ENCODE measurements at places on chromosomes 2 and 18.

DNA sequence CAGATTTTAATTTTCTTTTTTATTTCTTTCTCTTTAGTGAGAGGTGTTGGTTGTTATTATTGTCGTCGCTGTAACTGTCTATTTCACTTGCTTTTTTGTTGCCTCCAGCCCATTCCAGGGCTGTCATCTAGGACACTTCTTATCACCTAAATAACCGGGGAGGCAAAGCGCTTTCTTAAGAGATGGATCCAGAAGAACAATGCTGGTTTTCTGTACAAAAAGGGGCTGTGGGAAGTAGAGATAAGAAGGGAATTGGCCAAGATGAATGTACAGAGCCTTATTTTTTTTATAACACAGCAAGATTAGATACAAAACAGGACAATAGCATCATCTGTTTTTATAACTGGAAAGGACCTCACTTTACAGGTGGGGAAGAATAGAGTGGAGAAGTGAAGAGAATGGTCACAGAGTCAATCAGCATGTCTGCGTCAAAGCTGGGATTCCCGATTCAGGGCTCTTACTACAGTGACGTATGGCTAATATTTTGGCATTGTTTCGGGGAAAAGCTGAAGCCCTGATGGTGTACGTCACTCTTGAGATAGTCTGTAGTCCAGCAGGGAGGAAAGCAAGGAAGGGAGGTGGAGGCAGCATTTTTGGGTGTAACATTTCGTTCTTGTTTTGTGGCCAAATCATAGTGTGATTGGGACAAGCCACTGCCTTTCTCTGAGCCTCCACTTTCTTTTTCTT lies 23.2 kb downstream of the IL1B start:
- DNase-seq: no peak

- no peak for DNase-seq
Observed at GRCh38 chr2:233225230-233226068, 26.0 kb upstream of the ATG16L1 start.

- DNase-seq: no peak
Observed at GRCh38 chr2:230153390-230153976, 66.3 kb downstream of the SP110 start.

DNA sequence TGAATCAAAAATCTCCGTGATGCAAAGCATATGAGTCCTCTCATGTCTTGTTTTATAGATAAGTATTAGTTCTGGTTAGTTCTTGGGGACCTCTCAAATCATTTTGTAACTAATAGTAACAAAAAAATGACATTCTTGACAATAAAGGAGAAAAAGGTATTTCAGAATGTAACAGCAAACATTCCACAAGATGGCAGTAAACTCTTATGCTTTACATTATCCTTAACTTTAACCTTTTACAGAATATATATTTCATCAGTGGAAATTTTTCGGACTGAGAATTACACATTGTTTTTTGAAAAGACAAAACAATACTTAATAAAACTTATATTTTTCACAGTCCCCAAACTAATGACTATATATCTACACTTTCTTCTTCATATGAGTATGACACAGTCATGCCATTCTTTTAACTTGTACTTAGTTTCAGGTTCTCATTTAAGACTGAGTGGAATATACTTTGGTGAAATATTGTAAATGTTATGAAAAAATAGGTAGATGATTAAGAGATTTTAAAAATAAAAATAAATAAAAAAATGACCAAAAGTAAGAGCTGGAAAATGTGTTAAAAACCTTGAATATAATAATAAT lies 142.9 kb upstream of the NXPH2 start:
- no peak for DNase-seq

DNA sequence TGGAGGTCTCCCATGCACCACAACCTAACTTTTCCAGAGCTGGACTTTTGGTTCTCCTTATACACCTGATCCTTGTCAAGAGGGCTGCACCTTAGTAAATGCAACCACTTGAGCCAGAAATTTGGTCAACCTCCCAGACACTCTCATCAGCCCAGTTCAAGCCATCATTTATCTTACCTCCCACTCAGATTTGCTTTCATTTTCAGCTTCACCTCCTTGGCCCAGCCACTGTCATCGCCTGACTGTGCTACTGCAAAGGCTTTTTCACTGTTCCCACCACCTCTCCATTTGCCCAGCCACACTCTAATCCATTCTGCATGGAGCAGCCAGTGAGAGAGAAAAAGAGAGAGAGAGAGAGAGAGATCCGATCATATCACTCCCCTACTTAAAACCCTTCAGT lies 112.4 kb upstream of the DDX18 start:
- no peak for DNase-seq

- DNase-seq: peak; percentile 39
Observed at GRCh38 chr2:110101280-110101844, 14.3 kb downstream of the MALL start.

DNA sequence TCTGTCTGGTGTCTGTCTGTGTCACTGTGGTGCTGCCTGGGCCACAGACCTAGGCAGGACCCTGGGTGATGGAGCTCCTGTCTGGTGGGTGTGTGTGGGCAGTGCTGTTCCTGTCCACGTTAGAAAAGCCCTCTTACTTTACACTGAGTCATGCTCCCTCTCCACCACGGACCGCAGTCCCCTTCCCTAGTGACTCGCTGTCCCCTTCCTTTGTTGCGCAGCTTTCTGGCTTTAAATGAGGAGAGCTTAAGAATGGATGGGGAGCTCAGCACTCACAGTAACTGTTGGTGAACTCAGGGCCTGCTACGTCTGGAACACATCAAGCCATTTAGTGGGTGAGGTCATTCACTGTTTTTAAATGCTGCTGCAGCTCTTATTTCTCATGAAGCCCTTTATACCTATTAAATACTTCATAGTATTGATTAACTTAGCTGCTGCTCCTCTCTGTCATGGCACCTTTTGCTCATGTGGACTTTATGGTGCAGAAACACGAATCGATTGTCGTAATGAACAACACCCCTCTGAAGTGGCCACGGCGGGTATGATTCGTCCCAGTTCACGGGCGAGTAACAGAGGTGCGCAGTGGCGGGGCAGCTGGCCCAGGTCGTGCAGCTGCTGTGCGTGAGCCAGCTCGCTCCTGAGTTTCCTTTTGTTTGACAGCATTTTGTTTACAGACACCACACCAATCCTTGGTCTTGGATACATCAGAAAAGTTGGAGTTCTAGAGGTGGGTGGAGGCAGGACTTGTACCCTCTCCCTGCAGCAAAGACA lies 100.4 kb downstream of the LDLRAD4 start:
- no peak for DNase-seq

GRCh38 chr2:197677483-197677882 lies 2.1 kb upstream of the RFTN2 start:
- DNase-seq: no peak

GRCh38 chr18:54712758-54713157 lies 115.5 kb upstream of the RAB27B start:
- no peak for DNase-seq

GRCh38 chr2:121682396-121683298 lies 33.4 kb upstream of the CLASP1 start:
- DNase-seq: no peak

DNA sequence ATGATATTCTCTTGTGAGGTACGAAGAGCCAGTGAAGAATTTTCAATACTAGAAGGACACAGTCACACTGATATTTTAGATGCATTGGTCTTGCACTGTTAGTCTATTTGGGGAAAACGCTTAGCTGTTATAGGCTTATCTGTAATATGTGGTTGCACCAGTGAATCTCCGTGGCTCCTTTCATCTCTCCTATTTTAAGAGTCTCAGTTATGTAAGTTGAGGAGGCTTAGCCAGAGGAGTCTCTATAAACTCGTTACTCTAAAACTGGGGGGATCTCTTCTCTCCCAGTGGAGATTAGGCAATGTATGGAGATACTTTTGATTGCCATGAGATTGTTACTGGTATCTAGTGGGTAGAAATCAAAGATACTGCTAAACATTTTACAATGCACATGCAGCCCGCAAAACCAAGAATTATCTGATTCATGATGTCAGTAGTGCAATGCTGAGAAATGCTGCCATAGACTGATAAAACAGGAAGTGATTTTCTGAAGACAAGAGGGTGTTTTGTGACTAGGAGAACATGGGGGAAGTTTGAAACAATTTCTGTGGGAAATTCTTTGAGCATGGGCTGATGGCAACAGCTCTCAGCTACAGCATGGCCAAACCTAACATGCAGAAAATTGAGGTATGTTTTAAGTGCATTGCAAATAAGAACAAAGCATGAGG lies 339.1 kb downstream of the SOX11 start:
- no peak for DNase-seq

- DNase-seq: no peak
Observed at GRCh38 chr2:97760480-97761049, 47.2 kb downstream of the ZAP70 start.

GRCh38 chr2:235149240-235149659 lies 197.4 kb downstream of the SH3BP4 start:
- no peak for DNase-seq

DNA sequence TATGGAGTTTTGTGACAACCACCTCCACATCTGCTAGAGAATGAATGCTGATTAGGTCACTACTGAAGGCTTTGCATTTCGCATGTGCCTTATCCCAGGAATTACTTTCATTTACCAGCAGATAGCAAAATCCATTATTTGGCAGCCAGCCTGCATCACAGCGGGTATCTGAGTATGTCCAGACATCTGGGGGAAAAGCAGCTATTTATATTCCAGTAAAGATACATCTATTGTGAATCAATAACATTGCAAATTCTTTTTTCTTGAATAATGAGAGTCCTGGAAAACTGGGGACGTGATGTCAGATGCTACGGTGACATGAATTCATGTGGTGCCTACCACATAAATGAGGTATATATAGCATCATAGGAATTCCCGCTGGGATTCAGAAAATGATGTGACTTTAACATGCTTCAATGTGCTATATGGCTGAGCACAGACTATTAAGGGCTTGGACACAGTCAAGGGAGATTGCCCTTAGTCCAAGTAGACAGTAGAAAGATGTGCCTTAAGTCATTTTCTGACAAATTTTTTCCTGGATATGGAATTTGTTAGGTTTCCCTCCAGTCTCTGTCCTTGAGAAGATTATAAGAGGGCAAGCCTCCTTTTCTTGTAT lies 84.2 kb upstream of the CD302 start:
- no peak for DNase-seq

DNA sequence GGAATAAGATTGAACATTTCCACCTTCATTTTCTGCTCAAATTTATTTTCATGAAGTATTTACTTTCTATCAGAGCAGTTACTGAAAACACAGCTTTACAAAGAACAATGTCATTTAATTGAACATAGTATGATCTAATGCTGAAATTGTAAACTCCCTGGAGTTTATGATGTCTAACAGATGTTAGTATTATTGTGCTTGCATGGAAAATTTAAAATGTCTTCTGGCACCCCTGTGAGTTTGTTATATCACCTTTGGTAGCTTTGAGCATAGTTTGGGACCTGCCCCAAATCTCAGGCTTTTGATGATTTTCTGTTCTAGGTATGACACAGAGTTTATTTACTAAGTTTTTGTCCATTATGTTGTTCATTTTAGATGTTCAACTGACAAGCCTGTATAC lies 28.1 kb downstream of the FAM171B start:
- DNase-seq: no peak

DNA sequence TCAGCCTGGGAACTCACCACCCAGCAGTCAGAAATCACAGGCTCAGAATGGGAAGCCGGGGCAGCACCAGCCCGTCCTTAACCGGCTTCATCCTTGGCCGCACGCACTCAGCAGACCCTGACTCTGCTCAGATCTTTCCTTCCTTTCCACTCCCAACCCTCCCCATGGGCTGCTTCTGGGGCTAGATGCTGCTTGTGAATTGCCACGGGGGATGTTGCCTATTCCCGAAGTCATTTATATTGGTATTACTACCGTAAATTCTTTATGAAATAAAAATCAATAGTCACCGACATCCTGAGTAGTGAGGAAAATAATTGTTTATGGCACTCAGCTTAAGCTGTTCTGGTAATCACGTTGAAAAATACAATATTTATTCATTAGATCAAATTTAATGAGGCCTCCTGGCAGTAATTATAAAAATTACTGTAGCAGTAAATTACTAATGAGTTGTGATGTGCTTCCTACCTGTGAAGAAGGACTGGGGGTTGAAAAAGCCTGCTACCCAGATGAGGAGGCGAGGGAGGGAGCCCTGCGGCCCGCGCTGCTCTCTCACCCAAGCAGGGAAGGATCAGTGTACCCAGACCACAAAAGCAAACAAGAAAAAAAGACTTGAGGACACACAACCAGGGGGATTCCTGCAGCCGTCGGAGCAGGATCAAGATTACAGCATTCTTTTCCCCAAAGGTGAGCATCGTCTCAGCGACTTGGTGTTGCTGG lies 31.5 kb downstream of the CDCA7 start:
- no peak for DNase-seq

DNA sequence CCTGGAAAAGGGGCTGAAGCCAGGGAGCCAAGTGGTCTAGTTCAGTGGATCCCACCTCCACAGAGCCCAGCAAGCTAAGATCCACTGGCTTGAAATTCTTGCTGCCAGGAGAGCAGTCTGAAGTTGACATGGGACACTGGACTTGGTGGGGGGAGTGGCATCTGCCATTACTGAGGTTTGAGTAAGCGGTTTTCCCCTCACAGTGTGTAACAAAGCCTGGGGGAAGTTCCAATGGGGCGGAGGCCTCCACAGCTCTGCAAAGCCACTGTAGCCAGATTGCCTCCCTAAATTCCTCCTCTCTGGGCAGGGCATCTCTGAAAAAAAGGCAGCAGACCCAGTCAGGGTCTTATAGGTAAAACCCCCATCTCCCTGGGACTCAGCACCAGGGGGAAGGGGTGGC lies 144.4 kb downstream of the PTPRM start:
- no peak for DNase-seq

- DNase-seq: no peak
Observed at GRCh38 chr2:236242057-236242495, 22.1 kb downstream of the ASB18 start.

DNA sequence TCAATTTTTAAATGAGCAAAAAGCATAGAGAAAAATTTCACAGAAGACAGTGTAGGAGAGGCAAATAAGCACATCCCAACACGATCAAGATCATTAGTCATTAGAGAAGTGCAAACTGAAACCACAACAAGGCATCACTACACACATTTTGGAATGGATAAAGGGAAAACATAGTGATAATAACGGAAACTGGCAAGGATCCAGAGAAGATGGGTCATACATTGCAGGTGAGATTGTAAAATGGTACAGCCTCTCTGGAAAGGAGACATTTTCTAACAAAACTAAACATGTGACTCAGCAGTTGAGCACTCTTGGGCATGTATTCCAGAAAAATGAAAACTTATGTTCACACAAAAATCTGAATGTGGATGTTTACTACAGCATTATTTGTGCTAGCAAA lies 98.3 kb upstream of the TMEM17 start:
- DNase-seq: no peak

- no peak for DNase-seq
Observed at GRCh38 chr18:26482569-26482968, 65.8 kb downstream of the KCTD1 start.
